Activated CD8-positive, alpha-beta T cell treated with anti-CD3 and anti-CD28 coated beads, Interleukin-2, amount 10 ng/mL, durations not matched to agents 7 days and 5 days (primary cell): ENCODE measurements at places on chromosomes 12 and 14. TPM values are rescaled to one million over a fixed set of nuclear protein-coding genes. Genes with fewer than 3 reads are reported as not detected.

DNA sequence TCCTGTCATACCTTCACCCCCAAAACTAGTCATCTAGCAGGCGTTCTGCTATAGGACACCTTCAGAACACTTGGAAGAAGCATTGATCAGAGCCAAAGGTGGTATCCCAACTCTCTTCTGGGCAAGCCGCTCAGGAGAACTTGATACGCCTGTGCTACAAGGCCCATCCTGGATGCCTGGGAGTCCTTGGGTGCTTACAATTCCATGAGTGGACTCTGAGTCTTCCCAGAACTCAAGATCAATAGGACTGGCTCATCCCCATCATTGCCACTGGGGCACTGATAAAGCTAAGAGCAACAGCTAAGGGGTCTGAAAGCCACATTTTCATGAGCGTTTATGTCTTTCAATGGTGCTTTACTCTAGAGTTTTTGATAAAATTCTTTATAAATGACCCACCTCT lies 1.9 kb downstream of the SPTB start:
- H3K4me1 ChIP-seq: peaks cover 11% of the 10 kb centered on the region
- H3K4me3 ChIP-seq: no peak overlapping the region
- no peak for DNase-seq
- H3K36me3 ChIP-seq: no peaks in the 10 kb centered on the region
- H3K27me3 ChIP-seq: peaks cover 52% of the 10 kb centered on the region

GRCh38 chr12:74539261-74539660 lies 1.6 kb downstream of the ATXN7L3B start:
- DNase-seq: no peak
- H3K4me1 ChIP-seq: peaks cover 39% of the 10 kb centered on the region
- peaks cover 52% of the 10 kb centered on the region for H3K36me3 ChIP-seq
- H3K4me3 ChIP-seq: peak overlapping the region; percentile 90

The PLEKHD1 gene
- 0.13 TPM for total RNA-seq

GRCh38 chr14:29749327-29749726 lies 178.3 kb downstream of the PRKD1 start:
- no peaks in the 10 kb centered on the region for H3K4me1 ChIP-seq
- H3K27ac ChIP-seq: no peak overlapping the region
- no peaks in the 10 kb centered on the region for H3K27me3 ChIP-seq
- no peaks in the 10 kb centered on the region for H3K36me3 ChIP-seq
- DNase-seq: no peak

DNA sequence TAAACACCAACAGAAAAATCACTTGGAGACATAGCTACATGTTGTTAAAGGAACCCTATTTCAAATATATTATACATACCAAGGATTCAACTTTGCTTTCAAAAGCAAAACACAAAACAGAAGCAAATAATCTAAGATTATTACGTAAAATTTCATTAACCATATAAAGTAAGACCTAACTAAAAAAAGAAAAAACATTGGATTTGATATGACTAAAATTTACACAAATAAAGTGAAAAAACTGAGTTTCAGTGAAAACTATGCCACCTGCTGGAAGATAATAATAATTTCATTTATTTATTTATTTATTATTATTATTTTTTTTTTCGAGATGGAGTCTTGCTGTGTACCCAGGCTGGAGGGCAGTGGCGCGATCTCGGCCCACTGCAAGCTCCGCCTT lies 45.2 kb downstream of the WDHD1 start:
- peaks cover 11% of the 10 kb centered on the region for H3K4me1 ChIP-seq
- H3K27ac ChIP-seq: no peak overlapping the region
- H3K4me3 ChIP-seq: no peak overlapping the region
- no peaks in the 10 kb centered on the region for H3K27me3 ChIP-seq
